HS-27A (cell line): ENCODE measurements at places on chromosomes 5 and 9.

GRCh38 chr5:111697215-111697614 is 59.8 kb downstream of the NREP start:
- DNase-seq = no peak

- no peak for DNase-seq
Measured at GRCh38 chr9:123191680-123192079, 76.7 kb downstream of the STRBP start.

- DNase-seq = no peak
Measured at GRCh38 chr5:64634997-64635686, 55.2 kb upstream of the SHISAL2B start.

- DNase-seq = no peak
Measured at GRCh38 chr5:158770506-158770905, 329.2 kb downstream of the EBF1 start.

DNA sequence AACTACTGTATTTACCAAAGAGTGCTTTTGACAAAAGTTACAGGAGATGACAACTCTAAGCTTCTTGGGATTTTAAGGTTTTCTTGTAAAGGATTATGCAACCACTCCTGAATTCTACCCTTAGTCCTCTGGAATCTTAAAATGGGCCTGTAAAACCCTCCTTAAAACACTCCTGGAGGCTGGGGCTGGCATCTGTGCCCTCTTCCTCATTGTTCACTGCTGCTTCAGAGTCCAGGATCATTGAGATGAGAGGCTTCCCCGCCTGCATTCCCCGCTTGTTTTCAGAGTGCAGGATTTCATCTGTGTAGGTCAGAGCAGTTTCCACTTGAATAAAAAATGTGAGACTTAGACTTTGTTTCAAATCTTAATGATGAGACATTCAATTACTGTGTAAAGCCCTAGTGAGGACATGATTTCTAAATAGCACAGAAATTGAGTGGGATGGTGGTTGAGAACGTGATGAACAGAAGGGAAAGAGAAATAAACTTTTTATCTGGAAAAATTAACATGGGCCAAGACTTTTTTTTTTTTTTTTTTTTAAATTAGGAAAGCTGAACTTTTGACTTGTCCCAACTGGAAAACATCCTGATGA is 40.4 kb downstream of the PCSK5 start:
- DNase-seq = no peak

DNA sequence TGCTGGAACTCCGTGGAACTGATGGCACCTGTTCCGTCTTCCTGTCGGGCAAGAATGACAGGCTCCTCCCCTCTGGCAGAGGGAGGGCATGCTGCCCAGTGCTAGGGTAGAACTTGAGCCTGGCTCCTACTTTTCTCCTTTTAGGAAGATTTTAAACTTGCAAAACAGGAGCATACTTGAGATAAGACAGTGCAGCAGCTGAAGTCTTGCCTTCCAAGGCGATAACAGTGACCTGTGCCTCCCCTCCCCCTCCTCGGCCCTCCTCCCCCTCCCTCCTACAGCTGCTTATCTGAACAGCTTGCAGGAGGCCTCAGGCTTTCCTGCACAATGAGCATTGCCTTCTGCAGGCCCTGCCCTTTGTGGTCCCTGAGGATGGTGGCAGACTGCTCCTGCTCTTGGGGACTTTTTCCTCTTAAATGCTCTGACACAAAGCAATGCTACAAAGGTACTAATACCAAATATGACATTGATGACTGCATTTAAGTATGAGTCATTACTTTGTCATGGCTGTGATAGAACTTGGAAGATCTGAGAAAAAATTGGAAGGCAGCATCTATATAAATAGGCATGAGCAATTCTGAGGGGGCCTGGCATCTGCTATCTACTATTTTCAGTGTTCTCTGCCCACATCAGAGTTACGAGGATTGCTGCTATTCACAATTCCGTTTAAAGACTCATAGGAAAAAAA is 2.0 kb downstream of the GADD45G start:
- no peak for DNase-seq

DNA sequence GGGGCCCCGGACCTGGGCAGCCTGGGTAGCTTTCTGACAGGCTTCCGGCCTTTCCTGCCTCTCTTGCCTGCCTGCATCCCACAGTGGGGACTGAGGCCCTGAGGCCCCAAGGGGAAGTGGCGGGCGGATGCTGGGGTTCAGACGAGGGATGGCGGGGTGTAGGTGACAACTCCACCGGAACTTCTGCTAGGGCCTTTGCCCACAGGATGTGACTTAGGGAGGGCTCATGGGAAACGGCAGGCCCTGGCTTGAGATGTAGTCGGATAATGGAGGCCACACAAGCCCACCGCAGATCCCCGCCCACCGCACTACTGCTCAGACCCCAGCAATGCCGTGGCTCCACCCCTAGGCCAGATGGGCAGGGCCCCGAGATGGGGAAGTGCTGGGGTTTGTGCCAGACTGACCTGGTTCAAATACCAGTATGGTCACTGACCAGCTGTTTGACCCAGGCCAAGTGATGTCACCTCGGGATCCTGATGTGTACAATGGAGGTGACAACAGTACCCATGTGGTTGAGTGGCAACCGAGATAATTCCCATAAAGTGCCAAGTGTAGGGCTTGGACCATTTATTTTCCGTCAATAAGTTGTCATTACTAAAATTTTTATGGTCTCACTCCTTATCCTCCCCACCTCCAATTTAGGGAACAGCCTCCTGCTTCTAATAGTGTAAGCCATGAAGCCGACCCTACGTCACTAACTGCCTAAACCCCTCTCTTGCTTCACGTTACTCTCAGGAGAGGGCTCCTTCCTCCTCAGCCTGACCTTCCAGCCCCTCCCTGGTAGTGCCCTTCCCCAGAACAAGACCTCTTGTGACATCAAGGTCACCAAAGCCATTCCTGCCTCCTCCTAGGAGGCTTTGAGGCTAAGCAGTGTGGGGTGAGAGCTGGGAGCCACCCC is 2.5 kb upstream of the CDK9 start:
- DNase-seq = no peak

DNA sequence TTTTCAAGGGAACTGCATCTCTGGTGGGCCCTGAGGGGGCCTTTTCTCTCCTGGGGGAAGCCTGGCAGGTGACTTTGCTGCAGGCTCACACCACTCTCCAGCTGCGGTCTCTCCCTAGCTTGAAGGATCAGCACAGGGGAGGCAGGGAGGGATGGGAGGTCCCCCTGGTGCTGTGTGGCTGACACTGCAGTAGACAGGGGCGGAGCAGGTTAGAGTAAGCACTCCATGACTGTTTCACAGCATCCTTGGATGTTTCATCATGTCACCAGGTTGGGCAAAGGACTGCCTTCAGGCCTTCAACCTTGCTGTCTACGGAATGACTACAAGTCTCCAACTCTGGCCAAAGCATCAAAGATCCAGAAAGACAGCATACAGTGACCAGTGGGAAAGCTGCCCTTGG is 470.7 kb downstream of the CDK5RAP2 start:
- DNase-seq = no peak

- no peak for DNase-seq
Measured at GRCh38 chr9:129182625-129183494, 4.8 kb upstream of the IER5L start.

DNA sequence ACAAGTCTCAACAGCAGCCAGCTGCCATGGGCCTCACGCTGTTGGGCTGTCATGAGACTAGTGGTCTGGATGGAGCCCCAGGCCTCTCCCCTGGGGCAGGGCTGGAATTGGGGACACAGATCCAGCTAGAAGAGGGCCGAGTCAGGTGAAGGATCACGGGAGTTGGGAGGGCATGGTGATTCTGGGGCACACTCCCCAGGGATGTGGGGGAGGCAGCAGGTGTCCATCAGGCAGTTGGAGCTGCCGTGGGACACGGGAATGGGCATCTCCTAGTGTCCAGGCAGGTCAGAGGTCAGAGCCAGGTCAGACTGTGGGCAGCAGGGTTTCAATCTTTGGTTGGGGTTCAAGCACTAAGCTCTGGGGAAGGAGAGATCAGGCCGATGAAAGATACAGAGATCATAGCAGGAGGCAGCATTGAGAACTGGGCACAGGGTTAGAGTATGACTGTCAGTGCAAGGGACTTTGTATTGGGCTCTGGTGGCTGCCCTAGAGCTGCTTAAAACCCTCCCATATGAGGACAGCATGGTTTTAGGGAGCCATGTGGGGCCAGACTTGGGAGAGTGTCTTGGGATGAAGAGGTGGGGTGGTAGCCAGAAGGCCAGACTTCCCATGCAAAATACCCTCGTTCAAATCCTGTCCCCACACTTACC is 59.2 kb downstream of the ARHGEF37 start:
- DNase-seq = no peak

DNA sequence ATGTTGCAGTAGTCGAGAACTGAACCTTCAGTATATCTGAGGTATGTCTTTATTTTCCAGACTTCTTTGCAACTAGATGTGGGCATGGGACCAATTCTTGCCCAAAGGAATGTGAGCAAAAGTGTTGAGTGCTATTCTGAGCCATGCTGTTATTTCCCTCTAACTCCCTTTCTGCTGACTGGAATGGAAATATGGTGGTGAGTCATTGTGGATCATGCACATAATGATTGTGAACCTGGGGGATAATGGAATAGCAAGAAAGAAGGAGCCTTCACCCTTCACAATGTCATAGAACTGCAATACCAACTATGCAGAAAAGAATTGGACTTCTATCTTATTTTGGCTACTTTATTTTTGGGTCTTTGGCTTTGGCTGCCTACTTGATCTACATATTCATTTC is 10.3 kb upstream of the DOCK2 start:
- peak; percentile 77 for DNase-seq

- DNase-seq = no peak
Measured at GRCh38 chr5:73365301-73365853, 83.2 kb downstream of the FOXD1 start.
